ENCODE measurements at places on chromosomes 5 and 9. TPM values are rescaled to one million over a fixed set of nuclear protein-coding genes. Genes with fewer than 3 reads are reported as not detected.

LCN12 gene
- total RNA-seq = 0.84 TPM

ZDHHC11 gene
- 4.5 TPM for total RNA-seq

MYMK gene
- total RNA-seq = not detected

IL5 gene
- total RNA-seq = not detected

ENTREP1 gene
- total RNA-seq = not detected

PCDHA1 gene
- total RNA-seq = not detected

SPEF2 gene
- 6.0 TPM for total RNA-seq

DNA sequence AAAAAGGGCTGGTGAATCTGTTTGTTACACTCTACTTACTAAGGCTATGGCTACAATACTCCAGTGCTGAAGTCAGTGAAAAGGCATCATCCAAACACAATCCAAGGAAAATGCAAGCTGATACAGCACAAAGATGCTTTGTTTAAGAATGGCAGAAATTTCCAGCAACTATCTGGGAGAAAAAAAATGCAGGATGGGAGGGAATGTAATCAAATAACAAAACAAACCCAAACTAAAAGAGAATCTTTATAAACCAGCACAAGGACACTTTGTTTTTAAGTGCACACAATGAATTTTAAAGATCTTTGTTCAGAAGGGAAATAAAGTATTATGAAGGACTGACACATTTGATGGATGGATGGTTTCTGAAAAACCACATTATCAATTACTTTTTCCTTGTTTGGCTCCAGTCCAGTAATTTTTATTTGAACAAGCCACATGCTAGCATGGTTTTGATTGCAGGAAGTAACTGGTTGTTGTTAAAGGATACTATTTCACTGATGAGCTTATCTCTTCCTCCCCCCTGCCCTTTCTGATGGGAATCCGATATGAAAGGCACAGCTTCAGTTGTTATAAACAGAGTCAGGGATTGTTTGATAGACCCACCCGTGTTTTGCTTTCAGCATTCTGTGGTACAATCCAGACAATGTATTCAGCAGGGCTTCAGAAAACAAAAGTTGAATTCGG, 12.1 kb upstream of the TLE4 start:
- DNase-seq = no peak

DNA sequence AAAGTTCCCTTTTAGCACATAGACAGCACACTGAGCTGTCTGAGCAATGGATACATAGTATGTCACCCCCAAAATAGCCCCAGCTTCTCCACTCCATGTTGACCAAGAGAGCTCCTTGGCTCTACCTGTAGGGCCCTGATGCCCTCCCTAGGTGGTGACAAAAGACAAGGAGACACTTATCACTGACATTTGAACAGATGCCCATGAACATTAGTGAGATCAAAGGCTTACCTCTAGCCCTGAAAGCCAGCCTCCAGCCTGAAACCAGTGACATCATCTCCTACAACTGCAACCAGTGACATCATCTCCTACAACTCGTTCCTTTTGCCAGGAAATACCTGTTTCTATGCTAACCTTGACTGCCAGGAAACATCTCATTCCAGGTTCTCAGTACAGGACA, 122.7 kb downstream of the FSTL4 start:
- peak; percentile 18 for DNase-seq

GRCh38 chr5:163079618-163080017, 357.8 kb upstream of the CCNG1 start:
- DNase-seq = no peak

DNA sequence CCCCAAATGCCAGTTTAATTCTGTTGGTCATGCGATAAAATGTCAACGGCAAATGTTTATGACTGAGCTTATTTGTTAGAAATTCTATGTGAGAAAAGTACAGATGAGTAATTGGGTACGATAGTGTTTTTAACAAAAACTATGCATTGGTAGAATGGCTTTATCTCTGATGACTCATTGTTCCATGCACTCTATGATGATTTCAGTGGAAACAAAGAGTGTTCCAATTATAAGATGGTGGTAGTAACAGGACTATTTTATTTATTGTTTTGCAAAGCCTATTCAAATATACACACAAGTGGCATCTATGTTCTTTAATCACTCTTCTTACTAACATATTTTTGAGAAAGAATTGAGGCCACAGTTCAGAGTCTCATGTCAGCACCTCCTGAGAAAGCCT, 353.7 kb upstream of the IRX2 start:
- no peak for DNase-seq

GRCh38 chr5:110256298-110256697, 470.2 kb downstream of the TMEM232 start:
- no peak for DNase-seq

DNA sequence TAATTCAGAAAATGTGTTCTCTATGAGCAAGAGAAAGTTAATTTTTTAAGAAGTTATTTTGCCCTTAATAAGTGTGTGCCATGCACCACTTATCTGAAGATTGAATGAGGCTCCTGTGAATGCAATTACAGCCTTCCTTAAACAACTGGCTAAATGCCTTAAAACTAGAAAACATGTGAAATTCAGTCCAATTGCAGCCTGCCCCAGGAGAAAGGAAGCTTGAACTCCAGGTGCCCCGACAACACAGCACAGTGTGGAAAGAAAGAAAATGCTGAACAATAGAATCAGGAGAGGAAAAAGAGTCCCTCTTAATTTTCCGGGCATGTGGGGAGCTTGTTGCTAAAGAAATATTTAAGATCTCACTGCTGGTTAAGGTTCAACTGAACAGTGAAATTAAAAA, 8.8 kb downstream of the LHFPL2 start:
- DNase-seq = no peak

GRCh38 chr9:119020730-119021333, 348.4 kb downstream of the BRINP1 start:
- no peak for DNase-seq

DNA sequence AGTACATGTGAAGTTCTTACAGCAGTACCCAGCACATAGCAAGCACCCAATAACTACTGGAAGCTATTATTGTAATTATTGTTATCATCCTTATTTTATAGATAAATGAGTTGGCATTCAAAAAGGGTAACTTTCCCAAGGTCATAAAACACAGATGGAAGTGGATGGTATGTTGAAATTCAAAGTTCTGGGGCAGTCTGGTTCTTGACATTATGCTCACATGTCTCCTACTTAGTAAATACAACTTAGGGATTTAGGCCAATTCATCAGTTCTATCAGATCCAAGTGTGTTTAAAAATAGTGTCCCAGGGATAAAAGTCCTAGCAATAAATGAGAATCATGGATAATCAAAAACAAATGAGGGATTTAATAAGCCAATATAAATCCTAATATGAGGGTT, 265.2 kb downstream of the ADAMTSL1 start:
- no peak for DNase-seq
